Right renal pelvis (tissue), 4 donors: ENCODE measurements at places on chromosomes 5 and 9.

GRCh38 chr9:4148231-4148561, 151.7 kb downstream of the GLIS3 start:
- DNase-seq: no peak

DNA sequence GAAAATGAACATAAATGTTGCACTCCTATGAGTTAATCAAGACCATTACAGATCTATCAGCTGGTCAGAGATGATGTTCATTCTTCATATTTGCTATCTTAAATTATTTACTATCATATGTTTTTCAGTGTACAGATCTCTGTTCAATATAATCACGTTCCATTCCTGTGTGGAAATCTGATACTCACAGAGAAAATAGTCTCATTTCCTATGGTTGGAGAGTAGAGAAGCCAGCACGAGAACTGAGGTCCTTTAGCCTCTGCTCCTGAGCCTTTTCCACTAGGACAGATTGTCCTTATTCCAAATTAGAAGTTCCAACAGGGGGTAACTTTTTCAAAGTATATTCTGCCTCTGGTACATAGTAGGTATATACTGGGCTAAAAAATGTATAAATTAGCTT, 29.2 kb downstream of the UGCG start:
- no peak for DNase-seq

DNA sequence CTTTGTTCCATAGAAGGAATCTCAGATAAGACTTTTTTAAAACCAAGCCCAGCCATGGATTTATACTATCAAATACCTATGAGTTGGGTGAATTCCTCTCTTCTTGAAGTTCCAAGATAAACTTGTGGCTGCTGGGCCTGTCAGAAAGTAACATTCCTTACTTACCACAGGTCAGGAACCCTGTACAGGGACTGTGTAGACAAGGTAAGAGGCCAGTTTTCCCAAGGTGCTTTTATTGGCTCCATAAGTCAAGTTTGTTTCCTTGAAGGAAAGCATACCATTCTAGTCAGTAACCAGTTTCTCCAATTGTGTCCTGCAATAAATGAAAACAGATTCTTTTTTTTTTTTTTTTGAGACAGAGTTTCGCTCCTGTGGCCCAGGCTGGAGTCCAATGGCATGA, 8.8 kb upstream of the CLTB start:
- no peak for DNase-seq

- no peak for DNase-seq
Observed at GRCh38 chr9:81083854-81084512, 605.4 kb downstream of the TLE1 start.

DNA sequence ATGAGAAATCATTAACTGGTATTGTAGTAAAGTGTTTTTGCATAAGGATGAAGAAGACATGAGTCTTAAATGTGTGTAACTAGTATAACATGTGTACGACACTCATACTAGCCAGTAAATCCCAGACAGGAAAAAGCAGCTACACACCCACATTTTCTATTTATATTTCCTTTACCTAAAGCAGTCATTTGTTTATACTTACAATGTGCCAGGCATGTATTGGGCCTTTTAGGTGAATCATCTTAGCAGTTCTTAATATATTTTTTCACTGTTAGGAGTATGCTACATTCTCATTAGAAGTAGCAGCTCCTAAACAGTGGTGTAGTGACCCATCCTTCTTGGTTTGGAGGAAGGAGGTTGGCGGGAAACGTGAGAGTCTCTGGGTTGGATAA, 55.8 kb upstream of the TMC1 start:
- DNase-seq: no peak

GRCh38 chr5:137791799-137792198, 37.6 kb upstream of the HNRNPA0 start:
- no peak for DNase-seq

DNA sequence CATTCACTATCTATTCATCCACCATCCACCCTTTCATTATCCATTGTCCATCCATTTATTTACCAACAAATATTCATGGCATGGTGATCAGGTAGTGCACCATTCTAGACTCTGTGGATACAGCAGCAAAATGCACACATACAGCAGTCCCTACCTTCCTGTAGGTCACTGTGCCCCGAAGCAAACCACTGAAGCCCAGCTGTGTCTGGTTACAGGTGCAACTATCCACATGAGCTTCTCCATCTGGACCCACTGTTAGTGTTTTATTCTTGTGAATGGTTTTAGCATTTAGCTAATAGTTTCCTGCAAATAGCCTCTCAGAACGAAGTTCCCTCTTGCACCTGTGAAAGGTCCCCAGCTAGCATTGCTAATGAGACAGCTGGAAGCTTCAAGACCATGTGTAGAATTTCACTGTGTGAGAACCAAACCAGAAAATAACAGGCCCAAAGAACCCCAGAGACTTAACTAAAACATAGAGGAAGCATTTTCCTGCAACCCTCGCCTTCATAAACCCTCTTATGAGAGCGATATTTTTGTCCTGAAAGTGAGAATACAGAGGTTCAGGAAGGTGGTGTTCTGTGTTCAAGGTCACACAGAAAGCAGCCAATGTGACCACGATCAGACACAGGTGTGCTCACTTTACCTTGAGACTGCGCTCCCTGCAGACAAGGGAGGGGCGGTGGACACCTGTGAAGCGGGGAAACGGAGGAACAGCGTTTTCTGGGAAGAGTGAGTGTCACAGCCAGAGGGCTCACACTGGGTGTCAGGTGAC, 18.5 kb downstream of the PAEP start:
- no peak for DNase-seq

GRCh38 chr5:88398316-88398715, 129.7 kb upstream of the TMEM161B start:
- no peak for DNase-seq

- DNase-seq: no peak
Observed at GRCh38 chr5:179194201-179194910, 134.2 kb downstream of the ZNF354C start.

GRCh38 chr5:133704411-133704810, 92.1 kb upstream of the FSTL4 start:
- DNase-seq: no peak

- DNase-seq: no peak
Observed at GRCh38 chr5:76580981-76581380, 42.2 kb downstream of the F2RL2 start.

DNA sequence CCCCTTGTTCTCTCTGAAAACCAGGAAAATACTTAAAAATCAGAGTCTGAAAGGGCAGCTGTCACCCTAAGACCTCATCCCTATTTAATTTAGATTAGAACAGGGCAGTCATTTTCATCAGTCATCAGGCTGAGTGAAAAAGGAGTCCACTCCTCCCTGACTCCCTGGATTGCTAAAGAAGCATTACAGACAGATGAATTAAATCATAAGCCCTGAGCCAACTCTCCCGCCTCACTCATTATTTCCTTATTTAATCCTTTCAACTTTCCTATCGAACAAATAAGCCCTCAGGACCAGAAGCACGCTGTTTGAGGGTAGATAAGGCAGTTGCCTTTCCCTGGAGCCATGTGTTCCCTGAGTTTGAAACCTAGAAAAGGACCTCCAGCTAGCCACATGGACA, 201.9 kb upstream of the ANKRD55 start:
- DNase-seq: no peak

DNA sequence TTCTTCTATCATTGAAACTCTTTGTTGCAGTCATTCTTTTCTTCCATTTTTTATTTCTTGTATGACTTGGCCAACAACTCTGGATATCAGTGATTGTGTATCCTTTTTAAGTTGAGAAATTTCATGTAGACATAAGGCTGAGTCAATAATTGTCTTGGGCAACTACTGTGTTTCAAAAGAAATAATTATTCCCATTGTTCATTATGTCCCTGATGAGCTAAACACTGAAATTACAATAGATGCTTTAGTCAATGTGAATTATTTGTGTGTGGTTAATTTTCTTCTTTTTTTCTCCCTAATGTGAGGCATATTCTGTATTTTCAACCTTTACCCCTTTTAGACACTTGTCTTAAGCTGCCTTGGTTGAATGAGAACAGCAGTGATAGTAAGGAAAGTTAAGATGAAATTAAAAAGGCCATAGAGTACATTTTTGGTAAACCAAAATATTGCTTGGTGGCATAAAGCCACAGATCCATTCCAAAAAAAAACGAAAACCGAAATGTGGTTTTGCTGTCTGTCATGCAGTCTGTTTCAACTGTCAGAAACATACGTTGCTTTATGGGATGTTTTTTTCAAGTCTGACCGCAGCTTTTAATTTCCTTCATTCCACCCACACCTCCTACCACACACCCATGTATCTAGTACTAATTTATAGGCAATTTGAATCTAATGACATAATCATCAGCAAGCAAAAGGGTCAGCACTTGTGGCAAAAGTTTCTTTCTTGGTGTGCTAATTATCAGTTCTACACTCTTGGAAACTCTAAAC, 21.1 kb downstream of the TLE4 start:
- no peak for DNase-seq

DNA sequence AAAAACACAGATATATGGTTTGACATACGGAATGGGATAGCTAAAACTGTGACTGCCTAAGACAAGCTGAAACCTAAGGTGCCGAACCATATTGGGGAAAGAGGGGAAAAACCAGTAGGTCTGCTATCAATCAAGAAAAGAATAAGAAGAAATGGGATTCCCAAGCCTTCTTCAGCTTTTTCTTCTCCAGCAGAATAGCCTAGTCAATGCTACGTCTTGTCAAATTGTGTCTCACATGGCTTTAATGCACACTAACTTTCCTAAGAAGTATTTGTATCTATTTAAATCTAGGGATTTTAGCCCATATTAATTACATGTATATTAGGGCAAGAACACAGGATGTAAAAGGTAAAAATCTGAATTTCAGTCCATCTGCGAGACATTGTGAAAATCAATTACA, 797 bp upstream of the FBXO38 start:
- DNase-seq: no peak

DNA sequence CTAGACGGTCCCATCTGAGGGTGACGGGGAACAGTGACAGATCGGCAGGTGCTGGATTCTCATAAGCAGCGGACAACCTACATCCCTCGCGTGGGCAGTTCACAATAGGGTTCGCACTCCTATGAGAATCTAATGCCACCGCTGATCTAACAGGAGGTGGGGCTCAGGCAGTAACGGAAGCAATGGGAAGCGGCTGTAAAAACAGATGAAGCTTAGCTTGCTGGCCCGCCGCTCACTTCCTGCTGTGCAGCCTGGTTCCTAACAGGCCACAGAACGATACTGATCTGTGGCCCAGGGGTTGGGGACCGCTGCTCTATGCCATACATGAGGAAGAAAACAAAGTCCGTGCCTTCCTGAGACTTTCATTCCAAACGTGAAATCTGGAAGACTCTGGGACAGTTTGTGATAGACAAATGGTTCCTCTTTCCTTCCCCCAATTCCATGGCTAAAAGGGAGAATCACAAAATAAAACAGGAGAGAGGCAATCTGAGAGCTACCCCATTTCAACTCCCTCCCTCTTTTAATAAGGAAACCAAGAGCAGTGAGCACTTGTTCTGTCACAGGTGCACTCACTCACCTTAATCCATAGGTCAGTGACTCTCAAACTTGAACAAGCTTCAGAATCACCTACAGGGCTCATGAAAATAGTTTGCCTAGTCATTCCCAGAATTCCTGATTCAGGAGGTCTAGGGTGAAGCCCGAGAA, 12.1 kb downstream of the PDCL start:
- DNase-seq: peak; percentile 3

GRCh38 chr5:76850543-76851145, 830 bp downstream of the S100Z start:
- no peak for DNase-seq

GRCh38 chr5:143484601-143485000, 81.1 kb upstream of the NR3C1 start:
- DNase-seq: no peak

DNA sequence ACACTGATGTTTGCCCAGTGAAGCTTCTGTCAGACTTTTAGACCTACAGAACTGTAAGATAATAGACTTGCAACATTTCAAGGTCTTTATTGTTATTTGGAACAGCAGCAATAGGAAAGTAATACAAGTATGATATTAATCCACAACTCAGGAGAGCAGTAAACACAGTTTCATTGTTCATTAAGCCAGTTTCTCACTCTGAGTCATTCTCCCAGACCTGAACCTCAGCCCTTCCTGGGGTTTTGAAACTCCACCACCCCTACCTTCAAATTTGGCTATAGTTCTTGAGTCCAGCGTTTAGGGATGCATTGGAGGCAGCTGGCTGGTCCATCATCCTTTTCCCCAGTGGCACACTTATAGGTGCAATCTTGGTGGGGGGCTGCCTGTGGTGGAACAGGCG, 203.2 kb downstream of the RAB3C start:
- DNase-seq: no peak

GRCh38 chr5:150780187-150780692, 1.7 kb downstream of the SMIM3 start:
- DNase-seq: no peak

- no peak for DNase-seq
Observed at GRCh38 chr5:137734331-137734730, 1.6 kb downstream of the KLHL3 start.

DNA sequence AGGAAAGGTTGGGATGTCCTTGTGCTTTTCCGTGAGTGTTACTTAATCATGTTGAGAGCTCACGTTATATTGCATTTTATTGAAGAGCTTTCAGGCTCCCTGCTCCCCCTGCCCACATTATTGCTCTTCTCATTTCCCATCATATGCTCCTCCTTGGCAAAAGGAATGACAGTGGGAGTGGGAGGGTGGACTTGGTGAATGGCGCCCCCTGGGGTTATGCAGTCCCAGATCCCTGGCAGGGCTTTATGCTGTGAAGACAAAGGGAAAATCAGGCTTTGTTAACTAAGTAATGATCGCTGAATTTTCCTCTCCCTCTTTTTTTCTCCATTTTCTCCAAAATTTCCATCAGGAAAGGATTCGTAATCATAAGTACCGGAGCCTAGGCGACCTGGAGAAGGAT, 166.6 kb downstream of the SMARCA2 start:
- DNase-seq: no peak

GRCh38 chr9:117625154-117625553, 79.0 kb upstream of the TLR4 start:
- DNase-seq: no peak

- DNase-seq: peak; percentile 38
Observed at GRCh38 chr5:147857302-147858129, 21.0 kb upstream of the SCGB3A2 start.

DNA sequence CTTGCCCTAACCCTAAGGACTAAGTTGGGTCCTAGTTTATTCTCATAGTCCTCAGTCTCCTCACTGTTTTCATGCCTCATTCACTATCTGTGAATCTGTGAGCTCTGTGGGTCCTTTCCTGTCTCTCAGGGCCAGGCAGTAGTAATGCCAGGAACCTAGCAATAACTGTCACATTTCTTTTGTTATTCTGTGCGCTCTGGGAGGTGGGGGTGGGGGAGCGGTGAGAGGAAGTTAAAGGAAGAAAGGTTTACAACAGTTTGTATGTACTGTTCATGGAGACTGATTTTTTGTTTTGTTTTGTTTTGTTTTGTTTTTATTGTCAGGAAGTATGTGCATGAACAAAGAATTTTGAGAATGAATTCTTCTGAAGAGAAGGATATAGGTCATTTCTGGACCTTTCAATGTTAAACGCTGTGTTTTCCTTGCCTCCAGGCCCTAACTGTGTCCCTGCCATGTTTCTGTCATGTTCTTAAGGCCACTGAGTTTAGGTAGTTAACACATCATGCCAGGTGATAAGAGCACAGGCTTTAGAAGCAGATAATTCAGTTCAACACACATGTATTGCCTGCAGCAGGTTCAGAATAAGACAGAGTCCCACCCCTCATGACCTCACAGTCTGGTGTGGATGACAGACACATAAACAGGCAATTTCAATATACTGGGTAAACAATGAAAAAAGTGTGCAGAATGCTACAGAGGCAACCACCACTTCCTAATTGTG, 13.3 kb upstream of the FEM1C start:
- DNase-seq: no peak
